Activated CD8-positive, alpha-beta memory T cell treated with anti-CD3 and anti-CD28 coated beads for 1 hour (primary cell): ENCODE measurements at places on chromosomes 7 and 10.

GRCh38 chr10:117277675-117278074 is 36.8 kb downstream of the SLC18A2 start:
- no peak for DNase-seq

DNA sequence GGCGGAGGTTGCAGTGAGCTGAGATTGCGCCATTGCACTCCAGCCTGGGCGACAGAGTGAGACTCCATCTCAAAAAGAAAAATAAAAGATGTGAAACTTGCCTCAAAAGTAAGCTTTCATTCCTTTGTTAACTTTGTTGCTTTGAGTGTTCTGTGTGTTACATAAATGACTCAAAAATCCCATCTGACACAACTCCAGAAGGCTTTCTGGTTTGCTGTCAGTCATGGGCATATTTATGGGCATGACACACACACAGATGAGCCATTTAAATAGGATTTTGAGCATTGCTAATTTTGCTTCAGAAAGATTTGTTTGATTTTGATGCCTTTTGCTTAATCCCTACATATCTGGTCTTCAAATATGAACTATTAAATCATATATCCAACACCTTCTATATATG is 82.6 kb downstream of the CACNB2 start:
- DNase-seq = no peak

DNA sequence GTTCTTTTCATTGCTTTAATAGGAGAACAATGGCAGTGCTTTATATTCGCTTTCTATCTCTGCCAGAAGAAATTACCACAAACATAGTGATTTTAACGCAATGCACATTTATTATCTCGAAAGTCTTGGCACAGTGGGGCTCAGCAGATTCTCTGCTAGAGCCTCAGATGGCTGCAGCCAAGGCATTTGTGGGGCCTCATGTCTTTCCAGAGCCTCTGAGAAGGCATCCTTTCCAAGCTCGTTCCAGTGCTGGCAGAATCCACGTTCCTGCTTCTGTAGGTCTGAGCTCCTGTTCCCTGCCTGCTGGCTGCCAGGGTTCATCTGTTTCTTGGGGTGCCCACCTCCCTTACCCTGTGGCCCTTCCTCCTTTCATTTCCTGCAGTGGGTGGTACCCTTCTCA is 60.2 kb downstream of the LRRC18 start:
- DNase-seq = no peak

DNA sequence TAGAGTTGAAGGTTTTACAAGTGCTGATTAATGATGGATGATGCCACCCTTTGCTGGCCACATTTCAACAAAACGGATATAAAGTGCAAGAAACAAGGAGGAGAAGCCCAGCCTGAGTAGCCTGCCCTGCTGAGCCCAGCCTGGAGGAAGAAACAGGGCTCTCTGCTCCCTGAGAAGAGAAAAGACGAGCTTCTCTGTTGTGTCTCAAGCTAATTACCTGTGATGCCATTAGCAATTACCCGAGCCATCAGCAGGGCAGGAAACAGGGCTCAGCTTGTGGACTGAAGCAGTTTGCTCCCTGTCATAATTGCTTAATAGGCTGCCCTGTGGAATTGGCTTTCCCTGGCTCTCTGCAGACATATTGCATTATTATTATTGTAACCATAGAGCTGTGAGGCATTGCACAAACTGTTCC is 709.3 kb upstream of the AUTS2 start:
- DNase-seq = no peak

DNA sequence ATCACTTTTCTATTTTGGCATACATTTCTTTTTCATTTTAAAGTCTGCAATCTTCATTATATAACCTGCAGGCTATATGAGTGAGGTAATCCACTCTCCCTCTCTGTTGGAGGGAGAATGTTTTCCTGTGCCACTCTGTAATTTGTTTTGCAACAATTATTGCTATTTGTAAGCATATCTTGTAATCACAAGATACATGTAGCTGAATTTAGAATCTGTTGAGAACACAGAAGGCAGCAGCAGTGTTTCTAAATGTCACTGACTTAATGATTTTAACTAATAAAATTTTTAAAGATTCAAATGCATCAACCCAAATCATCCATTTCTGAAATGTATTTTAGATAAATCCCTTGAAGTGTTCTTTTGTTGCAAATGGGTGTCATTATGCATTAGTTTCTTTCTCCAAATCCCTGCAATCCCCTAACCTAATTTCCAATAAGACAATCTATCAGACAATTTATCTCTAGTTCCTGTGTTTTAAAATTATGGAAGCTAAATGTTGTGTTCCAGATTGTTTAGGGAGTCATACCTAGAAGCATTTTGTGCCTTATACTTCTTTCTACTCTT is 19.8 kb upstream of the UMAD1 start:
- DNase-seq = no peak

- DNase-seq = no peak
Observed at GRCh38 chr7:1403638-1404459, 55.4 kb downstream of the MICALL2 start.

- no peak for DNase-seq
Observed at GRCh38 chr10:12852687-12853086, 148.8 kb downstream of the CCDC3 start.

- no peak for DNase-seq
Observed at GRCh38 chr10:117360994-117361667, 14.1 kb downstream of the PDZD8 start.

DNA sequence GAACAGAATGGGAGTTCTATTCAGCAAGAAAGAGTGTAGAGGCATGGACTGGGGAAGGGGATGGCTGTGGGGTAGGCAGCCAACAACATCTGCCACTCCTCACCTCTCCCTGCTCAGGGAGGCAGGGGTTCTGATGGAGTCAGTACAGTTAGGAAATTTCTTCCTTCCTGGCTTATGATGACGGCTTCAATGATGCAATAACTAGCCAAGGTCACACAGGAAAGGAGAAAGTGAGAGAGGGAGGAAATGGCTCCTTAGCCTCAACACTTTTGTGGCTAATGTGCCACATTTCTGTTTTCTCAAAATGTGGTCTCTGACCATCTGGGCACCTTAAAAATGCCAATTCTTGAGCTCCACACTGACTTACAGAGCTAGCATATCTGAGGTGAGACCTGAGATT is 79.3 kb upstream of the PDZD8 start:
- no peak for DNase-seq

DNA sequence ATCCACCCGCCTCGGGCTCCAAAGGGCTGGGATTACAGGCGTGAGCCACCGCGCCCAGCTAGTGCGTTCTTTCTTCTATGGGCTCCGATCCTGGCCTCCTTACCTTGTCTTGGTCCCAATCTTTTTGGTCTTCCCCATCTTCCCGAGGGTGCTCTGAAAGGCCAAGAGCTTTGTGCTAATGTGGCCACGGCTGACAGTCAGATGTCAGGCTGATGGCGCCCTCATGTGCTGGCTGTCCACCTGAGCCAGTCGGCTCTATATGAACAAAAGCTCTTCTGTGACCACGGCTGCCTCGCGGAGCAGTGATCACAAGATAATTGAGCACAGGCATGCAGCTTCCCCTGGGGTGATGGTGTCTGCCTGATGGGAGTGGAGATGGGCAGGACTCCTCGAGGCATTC is 11.0 kb upstream of the AHCYL2 start:
- no peak for DNase-seq

DNA sequence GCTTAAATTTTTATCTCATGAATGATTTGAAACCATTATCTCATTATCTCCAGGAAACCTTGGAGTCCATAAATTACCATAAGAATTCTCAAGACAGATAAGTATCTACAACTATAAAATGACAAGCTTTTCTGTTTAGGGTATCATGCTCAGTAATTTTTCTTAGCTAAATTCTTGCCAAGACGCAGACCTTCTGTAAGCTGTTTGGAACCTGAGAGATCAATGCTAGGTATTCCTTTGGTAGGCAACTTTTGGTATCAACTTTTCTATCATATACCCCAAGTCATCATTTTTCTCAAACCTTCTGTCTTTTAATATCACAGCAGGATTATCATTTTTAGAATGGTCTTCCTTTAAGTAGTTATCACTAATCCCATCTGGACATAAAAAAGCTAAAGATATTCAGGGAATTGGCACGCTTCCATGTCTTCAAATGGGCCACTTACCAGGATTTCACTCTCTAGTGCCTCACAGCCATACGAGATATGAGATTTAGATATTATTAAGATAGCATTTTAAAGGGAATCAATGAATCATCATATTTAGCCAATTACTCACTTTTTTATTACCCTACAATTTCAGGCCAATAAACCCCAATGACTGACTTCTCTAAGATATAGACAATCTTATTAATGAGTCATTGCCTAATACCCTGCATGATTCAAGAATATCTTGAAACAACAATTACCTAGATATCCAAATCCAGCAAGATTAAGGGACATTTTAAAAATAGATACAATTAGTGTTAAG is 544.1 kb downstream of the HTR7 start:
- DNase-seq = no peak

- DNase-seq = no peak
Observed at GRCh38 chr10:46198516-46198915, 88.3 kb upstream of the ANTXRL start.

GRCh38 chr10:123529146-123529760 is 136.9 kb upstream of the GPR26 start:
- DNase-seq = no peak

GRCh38 chr10:125238682-125239081 is 78.3 kb upstream of the CTBP2 start:
- DNase-seq = no peak

DNA sequence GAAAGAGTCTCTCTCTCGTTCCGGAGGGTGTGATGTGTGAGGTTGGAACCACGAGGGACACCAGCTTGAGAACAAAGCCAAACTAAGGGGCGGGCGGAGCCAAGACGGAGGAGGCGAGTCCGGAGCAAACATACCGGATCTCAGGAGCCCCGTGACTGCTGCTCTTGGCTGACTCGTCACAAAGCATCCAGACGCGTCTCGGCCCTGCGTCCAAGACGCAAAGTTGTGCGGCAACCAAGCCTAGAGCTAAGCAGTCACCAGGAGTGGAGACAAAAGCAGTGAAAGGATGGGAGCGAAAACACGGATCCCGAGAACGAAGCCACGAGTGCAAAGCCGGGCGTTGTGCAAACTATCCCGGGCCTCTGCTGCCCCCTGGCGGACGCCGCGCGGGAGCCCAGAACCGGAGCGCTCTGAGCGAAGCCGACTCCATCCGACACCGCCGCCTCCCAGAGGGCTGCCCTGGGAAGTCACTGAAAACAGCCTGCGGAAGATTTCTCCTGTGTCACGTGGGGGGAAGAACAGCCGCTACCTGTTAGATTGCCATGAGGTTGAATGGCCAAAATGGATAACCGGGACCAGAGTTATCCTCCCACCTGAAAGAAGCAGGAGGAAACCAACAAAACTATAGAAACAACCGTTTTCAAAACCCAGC is 46.4 kb upstream of the TMEM72 start:
- DNase-seq = peak; percentile 79

GRCh38 chr7:101729241-101729883 is 88.1 kb upstream of the CUX1 start:
- no peak for DNase-seq

DNA sequence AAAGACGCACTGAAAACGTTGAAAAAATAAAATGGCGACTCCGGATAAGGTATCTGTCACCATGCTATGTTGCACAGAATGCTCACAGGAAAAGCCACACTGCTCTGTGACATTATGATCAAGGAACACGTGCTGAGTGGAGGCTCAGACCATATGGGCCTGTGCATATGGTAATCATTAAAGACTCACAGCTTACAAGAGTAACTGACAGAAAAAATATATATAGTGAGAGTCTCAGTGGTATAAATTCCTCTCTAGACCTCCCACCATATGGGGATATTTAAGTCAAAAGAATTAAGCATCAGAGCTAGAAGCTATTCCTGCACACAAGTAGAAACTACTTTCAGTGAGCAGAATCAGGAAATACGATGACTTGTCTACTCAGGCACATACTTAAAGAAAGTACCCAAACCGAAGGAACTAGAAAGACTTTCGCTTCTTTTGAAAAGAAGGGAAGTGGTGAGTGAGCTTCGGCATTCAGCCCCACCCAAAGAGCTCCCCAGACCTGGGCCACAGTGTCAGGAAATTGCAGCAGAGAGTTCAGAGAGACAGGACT is 65.1 kb upstream of the MPP7 start:
- DNase-seq = no peak

DNA sequence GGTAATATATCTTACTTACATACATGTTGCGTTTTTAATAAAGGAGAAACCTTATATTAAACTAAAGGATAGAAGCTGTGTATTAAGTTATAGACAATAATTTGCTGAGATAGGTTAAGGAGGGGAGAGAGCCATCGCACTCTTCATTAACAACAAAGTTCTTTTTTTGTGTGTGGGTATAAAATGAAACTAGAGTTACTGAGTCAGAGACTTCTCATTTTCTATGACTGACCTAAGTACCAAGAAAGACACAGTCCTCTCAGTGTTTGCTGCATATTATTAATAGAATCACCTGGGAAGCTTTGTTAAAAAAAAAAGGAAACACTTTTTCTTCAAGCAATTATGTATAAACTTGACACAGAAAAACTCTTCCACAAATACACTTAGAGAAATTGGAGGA is 31.4 kb downstream of the FEZF1 start:
- DNase-seq = no peak

DNA sequence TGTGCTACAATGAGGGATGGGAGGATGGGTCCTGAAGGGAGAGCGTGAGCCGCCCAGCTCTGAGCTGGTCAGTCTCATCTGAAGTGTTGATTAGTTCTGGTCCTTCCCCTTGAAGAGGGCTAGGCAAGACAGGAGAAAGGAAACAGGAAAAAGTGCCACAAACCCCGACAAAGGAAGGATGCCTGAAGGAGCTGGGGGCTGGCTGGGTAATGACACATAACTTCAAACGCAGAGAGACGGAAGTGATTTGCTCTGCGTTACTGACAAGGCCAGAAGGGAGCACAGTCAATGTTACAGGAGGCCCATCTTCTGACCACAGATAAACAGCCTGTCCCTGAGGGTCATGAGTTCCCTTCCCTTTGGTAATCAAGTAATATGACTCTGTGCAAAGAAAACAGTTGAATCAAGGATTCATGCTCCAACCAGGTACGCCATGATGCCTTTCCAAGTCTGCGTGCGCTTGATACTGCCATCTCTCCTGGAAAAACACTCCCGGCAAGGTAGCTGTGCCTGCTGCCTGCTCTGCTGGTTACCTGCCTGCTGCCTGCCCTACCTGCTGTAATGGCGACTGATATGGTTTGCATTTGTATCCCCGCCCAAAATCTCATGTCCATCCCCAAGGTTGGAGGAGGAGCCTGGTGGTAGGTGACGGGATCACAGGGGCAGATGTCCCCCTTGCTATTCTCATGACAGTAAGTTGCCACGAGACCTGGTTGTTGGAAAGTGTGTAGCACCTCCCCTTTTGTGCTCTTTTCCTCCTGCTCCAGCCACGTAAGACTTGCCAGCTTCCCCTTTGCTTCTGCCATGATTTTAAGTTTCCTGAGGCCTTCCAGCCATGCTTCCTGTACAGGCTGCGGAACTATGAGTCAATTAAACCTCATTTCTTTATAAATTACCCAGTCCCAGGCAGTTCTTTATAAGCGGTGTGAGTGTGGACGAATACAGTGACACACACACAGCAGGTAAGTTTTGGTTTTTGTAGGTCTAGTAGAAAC is 57.9 kb downstream of the GRB10 start:
- no peak for DNase-seq

- DNase-seq = no peak
Observed at GRCh38 chr7:41167836-41168235, 535.1 kb downstream of the INHBA start.

GRCh38 chr10:132609211-132609610 is 71.6 kb downstream of the INPP5A start:
- DNase-seq = no peak
